Caudate nucleus (tissue), 63 donors: ENCODE measurements at places on chromosomes 4 and X.

- no peak for DNase-seq
Measured at GRCh38 chrX:114964374-114964773, 53.0 kb downstream of the IL13RA2 start.

GRCh38 chr4:73885574-73886267 lies 16.5 kb downstream of the CXCL1 start:
- DNase-seq = no peak

GRCh38 chr4:178481564-178481963 lies 1039.3 kb upstream of the AGA start:
- DNase-seq = no peak

DNA sequence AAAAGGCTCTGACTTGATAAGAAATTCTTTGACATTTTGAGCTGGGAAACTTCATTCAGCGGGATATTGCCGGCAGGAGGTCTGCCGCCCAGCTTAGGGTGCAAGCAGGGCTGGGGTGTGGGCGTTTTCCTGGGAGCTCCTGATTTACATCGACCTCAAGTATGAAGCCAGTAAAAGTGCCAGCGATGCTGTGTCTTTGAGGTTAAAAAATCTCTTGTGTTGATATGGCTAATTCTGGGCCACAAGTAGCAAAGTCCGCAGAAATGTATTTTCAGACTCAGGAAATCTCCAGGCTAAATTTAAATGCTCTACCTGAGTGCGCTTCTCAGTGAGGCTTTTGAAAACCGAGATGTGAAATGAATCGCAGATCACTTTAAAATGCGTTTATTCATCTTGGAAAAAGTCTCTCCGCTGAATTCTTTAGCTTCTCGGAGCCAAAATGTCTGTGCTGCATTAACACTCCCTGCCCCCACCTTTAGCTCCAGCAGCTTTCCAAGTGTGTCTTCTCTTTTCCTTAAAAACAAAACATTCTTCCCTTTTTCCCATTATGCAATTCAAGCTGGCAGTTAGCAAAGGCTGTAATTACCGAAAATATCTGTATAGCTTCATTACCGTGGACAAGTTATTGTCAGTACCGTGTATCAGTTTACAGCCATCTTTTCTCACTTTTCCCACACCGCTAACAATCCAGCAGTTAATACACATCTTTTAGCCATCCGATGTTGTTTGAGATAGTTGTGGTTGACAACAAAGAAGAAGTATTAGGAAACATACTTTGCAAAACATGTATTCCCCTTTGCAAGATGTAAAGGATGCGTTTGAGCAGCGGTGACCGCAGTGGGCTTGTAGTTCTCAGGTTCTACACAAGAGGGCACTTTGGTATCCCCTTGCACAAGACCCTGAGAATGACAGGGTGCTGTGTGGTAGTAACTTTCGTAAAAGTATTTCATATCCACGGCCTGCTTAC lies 136.0 kb upstream of the STX18 start:
- DNase-seq = peak; percentile 4

DNA sequence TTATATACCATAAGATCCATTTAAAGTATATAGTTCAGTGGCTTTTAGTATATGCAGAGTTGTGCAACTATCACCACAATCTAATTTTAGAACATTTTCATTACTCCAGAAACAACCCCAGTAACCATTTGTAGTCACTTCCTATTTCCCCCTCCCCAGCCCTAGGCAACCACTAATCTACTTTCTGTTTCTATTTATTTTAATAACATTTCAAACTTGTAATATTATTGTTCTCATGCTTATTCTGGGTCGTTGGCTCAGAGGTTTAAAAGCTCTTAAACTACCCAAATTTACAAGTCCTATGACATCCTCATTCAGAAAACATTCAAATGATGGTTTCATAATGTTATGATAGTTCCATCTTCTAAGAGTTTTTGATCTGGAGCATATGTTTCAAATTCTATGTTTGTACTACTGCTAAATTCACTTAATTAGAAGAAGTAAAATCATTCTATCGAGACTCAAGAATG lies 18.4 kb downstream of the XIAP start:
- no peak for DNase-seq
